ENCODE measurements at places on chromosomes 13 and 19.

GRCh38 chr13:33487575-33488243 lies 202.2 kb upstream of the STARD13 start:
- DNase-seq: no peak

DNA sequence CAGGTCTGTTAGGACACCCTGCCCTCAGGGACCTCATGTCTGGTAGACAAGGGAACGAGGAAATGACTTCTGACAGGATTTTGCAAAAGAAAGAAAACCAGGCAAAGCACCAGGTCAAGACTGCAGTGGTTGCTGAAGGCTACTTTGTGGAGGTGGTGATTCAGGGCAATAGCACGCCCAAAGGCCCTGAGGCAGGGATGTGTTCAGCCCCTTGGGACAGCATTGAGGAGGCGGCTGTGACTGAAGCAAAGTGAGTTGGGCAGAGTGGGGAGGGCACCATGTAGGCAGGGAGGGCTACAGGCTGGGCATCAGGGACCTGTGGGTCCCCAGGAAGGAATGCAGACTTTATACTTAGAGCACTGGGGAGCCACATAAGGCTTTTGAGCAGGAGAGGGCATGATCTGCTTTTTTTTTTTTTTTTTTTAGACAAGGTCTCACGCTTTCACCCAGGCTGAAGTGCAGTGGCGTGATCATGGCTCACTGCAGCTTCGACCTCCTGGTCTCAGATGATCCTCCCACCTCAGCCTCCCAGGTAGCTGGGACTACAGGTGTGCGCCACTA lies 10.8 kb upstream of the HOMER3 start:
- DNase-seq: no peak

DNA sequence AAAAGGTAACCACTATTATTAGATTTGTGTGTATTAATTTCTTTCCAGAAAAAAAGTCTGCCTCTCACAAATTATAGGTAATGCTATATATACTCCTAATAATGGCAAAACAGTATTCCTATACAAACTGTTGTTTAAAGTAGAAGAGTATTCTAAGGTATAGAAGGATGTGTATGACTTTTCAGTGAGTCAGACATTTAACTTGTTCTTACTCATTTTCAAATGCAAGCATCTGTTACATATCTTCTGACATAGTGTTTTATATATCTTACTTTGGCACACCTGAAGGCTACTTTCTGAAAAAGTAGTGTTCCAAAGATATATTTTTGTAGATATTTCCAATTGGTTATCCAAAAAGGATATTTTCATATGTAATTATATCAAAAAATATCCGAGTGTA lies 3.5 kb upstream of the SLITRK5 start:
- no peak for DNase-seq

DNA sequence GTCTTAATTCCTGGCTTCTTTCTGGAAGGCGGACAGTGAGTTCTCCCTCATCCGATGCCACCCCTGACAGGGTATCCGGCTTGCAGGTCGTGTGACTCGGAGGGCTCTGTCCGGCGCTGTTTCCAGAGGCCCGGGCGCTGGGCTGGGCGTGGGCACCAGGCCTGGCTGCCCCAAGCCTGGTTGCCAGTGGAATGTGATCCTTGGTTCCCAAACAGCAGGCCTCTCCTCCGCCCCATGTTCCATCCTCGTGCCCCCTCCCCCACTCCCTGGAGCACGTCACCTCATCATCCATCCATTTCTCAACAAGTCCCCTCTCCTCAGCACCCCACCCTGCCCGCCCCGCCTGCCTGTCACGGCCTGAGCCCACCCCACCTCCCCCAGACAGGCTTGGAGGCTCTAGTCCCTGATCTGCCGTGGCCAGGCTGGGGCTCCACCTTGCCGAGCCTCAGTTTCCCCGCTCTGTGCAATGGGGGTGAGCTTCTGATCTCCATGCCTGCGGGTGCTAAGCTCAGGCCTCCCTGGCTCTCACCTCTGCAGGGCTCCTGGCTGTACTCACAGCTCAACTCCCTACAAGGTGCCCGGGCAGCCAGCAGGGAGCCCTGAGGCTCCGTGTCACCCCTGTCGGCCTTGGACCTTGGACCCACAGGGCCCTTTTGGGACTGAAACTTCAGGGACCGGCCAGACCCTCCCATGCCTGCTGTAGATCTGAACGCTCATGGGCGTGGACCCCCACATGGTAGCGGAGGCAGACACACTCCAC lies 2.3 kb downstream of the TBXA2R start:
- DNase-seq: no peak

- no peak for DNase-seq
These were observed 32.5 kb upstream of the TFDP1 start for GRCh38 chr13:113552079-113552478.

DNA sequence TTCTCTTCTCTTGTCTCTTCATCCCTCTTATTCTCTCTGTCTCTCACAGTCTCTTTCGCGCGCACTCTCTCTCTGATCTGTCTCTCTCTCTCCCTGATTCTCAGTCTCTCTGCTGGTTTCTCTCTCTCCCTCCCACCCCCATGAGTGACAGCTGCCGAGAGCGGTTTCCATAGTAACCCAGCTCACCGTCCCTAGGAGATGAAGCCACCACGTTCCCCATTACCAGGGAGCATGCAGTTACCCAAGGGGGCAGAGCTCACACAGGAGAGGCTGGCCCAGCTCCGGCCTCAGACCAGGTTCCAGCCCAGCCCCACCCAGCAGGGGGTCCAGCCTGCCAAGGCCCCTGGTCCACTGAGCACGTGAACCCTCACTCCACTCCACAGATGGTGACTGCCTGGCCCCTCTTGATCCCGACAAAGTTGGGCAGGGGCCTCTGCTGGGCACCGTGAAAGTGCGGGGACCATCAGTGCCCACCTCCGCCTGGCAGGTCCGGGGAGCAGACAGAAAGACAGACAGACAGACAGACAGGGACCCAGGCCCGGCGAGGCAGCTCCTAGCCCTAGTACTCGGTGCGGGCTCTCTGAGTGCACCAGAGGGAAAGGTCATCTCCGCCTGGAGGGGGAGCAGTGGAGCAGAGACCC lies 50.6 kb downstream of the CELF5 start:
- DNase-seq: no peak

DNA sequence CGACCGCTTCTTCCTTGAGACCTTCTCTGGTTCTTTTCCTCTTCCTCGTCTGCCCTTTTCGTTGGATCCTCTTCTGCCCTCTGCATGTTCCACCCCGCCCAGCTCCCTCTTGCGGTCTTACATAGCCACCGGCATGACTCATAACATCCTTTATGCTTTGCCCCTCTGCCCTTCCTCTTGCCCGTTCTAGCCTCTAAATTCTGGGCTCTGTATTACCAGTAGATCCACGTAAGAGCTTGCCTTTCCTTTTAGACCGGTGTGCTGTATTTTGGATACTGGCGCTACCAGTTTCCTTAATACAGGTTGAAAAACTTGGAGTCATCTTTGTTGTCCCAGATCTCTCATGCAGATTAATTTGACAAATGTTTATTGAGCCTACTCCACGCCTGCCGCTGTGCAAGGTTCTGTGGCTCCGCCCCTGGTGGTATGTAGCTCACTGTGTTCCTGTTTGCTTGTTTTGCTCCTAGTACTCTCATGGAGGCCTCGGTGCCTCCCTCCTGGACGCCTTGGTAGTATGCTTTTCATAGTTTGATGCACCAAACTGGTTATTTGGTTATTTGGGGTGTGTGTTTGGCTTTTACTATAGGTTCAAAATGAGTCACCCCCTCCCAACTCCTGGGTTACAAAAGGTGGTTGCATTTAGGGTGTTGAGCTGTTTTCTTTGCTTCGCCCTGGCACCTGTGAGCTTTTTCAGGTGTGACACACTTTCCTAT lies 1.7 kb downstream of the GTF3A start:
- DNase-seq: no peak

- peak; percentile 91 for DNase-seq
These were observed at the start of gene NECTIN2 for GRCh38 chr19:44845612-44846454. Gene NECTIN2 (plus strand): TSS chr19:44846297. CDS start chr19:44846526, 229 bp downstream.

DNA sequence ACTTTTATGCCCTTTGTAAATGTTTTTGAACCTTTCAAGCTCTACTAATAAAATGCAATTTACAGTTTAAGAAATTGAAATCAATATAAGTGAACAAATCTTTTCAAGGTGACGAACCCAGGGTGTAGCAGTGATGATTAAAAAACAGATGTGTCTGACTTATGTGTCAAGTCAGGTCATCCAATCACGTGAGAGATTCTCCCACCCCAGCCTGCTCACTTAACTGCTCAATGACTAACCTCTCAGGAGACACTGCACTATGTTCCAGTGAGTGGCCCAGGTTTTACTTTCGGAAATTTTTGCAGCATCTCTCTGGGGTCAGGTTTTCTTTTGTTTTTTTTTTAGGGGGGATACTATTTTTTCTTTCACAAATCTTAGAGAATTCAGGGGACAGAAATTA lies 60.7 kb downstream of the ZNF429 start:
- DNase-seq: no peak

- no peak for DNase-seq
These were observed 9.0 kb downstream of the CEACAM21 start for GRCh38 chr19:41584931-41585330.

GRCh38 chr13:107373551-107373950 lies 805.6 kb upstream of the ARGLU1 start:
- DNase-seq: peak; percentile 71

DNA sequence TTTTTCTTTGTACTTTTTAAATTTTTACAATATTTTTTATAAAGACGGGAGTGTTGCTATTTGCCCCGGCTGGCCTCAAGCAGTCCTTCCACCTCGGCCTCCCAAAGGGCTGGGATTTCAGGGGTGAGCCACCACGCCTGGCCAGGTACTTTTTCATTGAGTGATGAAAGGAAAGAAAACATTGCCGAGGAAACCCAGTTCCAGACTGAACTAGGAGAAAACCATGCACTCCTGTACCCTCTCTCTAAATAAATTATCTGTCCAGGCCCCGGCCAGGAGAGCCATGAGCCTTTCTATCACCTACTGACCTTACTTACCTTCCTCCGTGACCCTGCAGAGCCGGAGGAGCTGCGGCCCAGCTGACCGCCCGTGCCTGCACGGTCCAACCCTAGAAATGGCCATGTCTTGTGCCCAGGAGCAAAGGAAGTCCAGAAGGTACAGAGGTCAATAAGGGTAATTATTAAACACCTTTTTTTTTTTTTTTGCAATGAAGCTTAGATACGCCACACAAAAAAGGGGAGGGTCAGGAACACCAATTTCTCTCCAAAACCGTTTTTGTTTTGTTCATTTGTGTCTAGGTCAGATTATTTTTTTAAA lies at the start of gene SLC7A9:
TSS of gene SLC7A9 (minus strand) at position 399 of the 597 bp plus-strand sequence. CDS start 1,233 bp downstream, outside the sequence.
- no peak for DNase-seq

DNA sequence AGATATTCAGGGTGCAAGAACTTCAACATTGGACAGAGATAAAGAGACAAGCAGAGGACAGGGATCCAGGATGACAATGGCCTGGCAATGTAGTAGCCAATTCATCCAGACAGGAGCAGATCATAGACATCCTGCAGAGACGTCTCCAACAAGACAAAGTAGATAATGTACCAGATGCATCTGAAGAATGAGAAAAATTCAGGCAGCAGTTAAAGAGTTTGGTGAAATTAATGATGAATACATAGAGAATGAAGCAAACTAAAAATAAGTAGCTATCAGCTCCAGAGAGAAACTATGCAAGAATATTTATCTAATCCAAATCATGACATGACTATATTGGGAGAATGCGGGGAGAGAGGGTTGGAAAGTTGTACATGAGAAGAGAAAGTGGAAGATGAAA lies 278.4 kb upstream of the DACH1 start:
- DNase-seq: no peak

DNA sequence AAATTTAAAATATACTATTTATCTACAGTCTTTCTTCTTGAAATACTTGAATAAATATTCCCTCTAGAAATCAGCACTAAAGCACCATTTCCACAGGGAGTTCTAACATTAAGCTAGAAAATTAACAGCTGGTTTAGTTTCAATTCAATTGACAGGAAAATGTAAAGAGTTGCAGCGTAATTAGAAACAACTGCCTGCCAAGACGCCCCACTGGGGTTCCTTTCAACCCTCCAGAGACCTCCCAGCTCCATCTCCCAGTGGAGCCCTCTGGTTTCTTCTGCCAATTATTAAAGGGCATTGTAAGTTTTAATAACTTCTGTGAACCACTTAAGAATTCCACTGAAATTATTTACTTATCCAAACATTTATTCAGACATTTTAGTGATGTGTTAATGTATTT lies 4.2 kb downstream of the GJA3 start:
- no peak for DNase-seq

DNA sequence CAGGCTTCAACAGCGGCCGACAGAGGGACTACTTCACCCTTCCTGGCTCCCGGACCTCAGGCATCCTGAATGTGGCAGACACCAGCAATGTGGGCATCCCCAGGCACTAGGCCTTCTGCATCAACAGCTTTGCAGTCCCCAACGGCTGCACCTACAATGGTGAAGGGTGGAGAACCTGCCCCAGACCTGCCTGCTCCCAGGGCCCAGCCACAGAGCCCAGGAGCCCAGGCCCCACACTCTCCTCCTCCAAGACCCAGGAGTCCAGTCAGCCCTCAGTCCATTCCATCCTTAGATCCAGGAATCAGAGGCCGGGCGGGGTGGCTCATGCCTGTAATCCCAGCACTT lies 34.5 kb downstream of the HPN start:
- DNase-seq: no peak

DNA sequence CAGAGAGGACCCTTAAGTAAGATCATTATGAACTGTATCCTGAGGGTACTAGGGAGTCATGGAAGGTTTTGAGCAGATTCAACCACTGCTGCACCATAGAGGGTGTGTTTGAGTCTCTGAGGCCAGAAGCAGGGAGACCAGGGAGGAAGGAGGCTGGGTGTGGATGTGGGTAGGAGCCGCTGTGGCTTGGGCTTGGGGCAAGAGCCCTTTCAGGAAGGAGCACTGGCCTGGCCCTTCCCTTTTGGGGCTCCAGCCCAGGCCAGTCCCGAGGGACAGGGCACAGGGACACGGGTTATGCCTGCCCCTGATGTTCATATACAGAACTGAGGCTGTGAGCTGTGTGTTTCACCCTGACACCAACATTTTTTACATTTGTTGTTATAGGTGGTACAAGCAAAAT lies 7.2 kb downstream of the CIC start:
- DNase-seq: no peak

GRCh38 chr13:25881136-25881926 lies 170.5 kb downstream of the SHISA2 start:
- DNase-seq: no peak

DNA sequence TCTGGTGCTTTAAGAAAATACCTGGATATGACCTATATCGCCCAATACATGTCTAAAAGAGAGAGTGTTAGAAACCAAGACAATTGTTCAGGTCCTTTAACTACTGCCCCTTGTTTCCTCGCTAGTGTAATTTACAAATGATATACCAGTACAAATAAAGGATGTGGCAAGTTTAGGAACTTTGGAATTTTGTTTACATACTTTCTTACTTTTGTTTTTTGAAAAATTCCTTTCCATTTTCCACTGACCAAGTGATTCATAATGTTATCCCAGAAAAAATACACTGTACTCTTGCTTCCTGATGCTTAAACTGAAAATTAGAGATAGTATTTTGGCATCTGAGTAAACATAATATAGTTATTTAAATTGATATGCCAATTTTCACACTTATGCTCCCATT lies 96.8 kb upstream of the CSNK1A1L start:
- DNase-seq: no peak

GRCh38 chr13:112741835-112742570 lies 52.2 kb downstream of the ATP11A start:
- DNase-seq: no peak

- no peak for DNase-seq
These were observed 1269.7 kb upstream of the SPRY2 start for GRCh38 chr13:81610644-81611043.
